ENCODE measurements at places on chromosomes 16 and 17. TPM values are rescaled to one million over a fixed set of nuclear protein-coding genes. Genes with fewer than 3 reads are reported as not detected.

- peak overlapping the region; percentile 99 for H3K4me3 ChIP-seq
- no peaks in the 10 kb centered on the region for H3K27me3 ChIP-seq
- peak overlapping the region; percentile 81 for H3K27ac ChIP-seq
- H3K36me3 ChIP-seq, result no peaks in the 10 kb centered on the region
- peaks cover 2% of the 10 kb centered on the region for H3K4me1 ChIP-seq
These were observed 60.1 kb upstream of the GSE1 start for GRCh38 chr16:85552980-85553435.

DNA sequence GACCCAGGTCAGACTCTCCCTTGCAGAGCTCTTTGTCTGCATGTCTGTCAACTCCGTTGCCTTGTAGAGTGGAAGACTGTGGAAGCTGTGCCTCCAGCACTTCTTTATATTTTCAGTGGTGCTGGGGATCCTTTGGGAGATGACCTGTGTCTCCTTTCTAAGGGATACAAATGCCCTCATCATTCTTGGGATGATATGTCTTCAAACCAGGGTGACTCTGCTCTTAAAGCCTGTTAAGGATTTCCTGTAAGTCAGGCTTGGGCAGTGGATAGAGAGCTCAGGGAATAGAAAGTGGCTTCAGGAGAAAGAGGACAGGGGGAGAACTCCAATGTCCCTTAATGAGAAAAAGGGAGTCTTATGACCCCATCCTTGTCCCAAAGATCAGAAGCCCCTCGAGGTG, 1.5 kb downstream of the HOXB3 start:
- H3K4me3 ChIP-seq, result no peak overlapping the region
- H3K4me1 ChIP-seq, result peaks cover 15% of the 10 kb centered on the region
- H3K36me3 ChIP-seq, result no peaks in the 10 kb centered on the region
- H3K27me3 ChIP-seq, result no peaks in the 10 kb centered on the region
- no peak overlapping the region for H3K27ac ChIP-seq
- peak; percentile 28 for DNase-seq

- H3K27me3 ChIP-seq, result peaks cover 16% of the 10 kb centered on the region
- H3K27ac ChIP-seq, result no peak overlapping the region
- no peak overlapping the region for H3K4me3 ChIP-seq
These were observed 24.4 kb upstream of the CBFA2T3 start for GRCh38 chr16:89001117-89002027.

GRCh38 chr17:4789701-4789950, 862 bp downstream of the GLTPD2 start:
- peaks cover 19% of the 10 kb centered on the region for H3K4me1 ChIP-seq
- no peaks in the 10 kb centered on the region for H3K27me3 ChIP-seq
- peak overlapping the region; percentile 81 for H3K27ac ChIP-seq
- H3K36me3 ChIP-seq, result no peaks in the 10 kb centered on the region

- no peak overlapping the region for H3K4me3 ChIP-seq
- no peaks in the 10 kb centered on the region for H3K27me3 ChIP-seq
- H3K27ac ChIP-seq, result no peak overlapping the region
- no peaks in the 10 kb centered on the region for H3K36me3 ChIP-seq
- H3K4me1 ChIP-seq, result no peaks in the 10 kb centered on the region
- DNase-seq, result no peak
These were observed 29.5 kb downstream of the CDH5 start for GRCh38 chr16:66395806-66396555.

DNA sequence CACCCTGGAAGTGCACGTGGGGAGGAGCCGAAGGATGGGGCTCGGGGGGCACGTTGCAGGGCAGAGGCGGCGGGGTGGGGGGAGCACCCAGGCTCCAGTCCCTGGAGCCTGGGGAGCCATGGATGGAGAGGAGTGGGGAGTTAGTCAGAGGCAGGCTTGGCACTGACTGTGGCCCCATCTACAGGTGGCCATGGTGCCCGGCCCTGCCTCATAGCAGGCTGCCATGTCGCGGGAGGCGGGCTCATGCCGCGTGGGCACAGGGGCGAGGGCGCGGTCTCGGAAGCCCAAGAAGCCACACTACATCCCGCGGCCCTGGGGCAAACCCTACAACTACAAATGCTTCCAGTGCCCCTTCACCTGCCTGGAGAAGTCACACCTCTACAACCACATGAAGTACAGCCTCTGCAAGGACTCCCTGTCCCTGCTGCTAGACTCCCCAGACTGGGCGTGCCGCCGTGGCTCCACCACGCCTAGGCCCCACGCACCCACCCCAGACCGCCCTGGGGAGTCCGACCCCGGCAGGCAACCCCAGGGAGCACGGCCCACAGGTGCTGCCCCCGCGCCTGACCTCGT, 3.0 kb downstream of the PRR35 start:
- no peak overlapping the region for H3K27ac ChIP-seq
- peaks cover 13% of the 10 kb centered on the region for H3K27me3 ChIP-seq
- DNase-seq, result no peak
- no peaks in the 10 kb centered on the region for H3K36me3 ChIP-seq
- no peak overlapping the region for H3K4me3 ChIP-seq

DNA sequence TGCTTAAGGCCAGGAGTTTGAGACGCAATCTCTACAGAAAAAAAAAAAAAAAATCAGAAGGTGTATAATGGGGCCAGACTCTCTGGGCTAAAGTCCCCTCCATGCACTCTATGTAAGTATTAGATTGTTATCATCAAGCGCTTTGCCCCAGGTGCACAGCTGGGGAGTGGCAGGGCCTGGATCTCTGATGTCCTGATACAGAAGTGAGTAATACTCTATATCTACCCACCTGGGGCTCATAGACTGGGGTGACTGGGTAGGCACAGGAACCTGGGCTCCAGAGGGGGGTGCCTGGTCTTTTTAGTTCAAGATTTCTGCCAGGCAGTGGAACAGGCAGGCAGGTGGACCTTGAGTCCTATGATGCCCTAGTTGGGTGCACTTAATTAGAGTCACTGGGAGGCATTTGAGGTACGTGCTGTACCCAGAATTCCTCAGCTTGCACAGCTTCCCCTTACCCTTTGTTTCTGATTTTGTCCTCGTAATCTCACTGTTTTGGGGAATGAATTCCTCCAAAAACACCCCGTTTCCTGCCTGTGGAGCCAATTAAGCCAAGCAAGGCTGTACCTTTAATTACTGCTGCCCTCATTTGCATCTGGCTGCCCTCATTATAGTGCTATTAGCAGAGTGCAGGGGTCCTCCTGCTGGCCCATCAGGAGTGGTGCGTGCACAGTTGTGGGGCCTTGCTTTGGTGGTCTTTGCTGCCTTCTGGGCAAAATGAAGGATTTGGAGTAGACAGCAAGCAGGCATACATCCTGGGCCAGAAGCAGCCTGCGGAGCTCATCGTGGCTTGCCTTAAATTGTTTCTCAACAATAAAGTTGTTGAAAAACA, 239.0 kb downstream of the SNX29 start:
- H3K36me3 ChIP-seq, result no peaks in the 10 kb centered on the region
- H3K4me3 ChIP-seq, result no peak overlapping the region
- no peaks in the 10 kb centered on the region for H3K27me3 ChIP-seq
- no peak for DNase-seq
- H3K4me1 ChIP-seq, result no peaks in the 10 kb centered on the region

GRCh38 chr17:47254403-47254943, 846 bp downstream of the ITGB3 start:
- H3K36me3 ChIP-seq, result no peaks in the 10 kb centered on the region
- peak overlapping the region; percentile 75 for H3K4me3 ChIP-seq
- H3K27me3 ChIP-seq, result no peaks in the 10 kb centered on the region
- H3K4me1 ChIP-seq, result peaks cover 30% of the 10 kb centered on the region
- no peak overlapping the region for H3K27ac ChIP-seq

DNA sequence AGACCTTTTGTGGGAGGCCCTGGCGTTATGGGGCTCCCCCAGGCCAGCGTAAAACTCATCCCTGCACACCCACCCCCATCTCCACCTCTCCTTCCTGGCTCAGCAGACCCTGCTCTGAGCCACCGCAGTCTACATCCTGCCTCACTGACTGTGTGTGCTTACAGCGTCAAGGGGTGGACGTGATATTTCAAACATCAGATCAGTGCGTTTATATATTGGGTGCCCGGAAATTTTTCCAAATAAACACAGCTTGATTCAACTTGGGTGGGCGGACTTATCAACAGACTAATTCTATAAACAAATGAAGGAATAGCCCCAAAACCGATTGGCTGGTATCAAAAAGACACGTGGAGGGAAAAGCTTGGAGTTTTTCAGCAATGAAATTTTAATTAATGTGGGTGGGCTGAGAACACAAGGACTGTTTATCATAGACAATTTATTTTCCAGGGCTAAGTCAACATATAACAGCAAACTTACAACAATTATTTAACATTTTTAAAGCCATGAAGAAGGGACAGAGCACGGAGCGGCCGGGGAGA, at the start of gene FOXL1:
Gene FOXL1 (plus strand): TSS at position 489 of the 539 bp plus-strand sequence. CDS start 175 bp downstream, outside the sequence.
- no peaks in the 10 kb centered on the region for H3K27me3 ChIP-seq
- peak; percentile 78 for DNase-seq
- peak within 1 kb of the TSS; percentile 81 for H3K4me3 ChIP-seq
- peak within 1 kb of the TSS; percentile 86 for H3K27ac ChIP-seq
- H3K36me3 ChIP-seq, result no peaks in the 10 kb centered on the region
- peaks cover 47% of the 10 kb centered on the region for H3K4me1 ChIP-seq

DNA sequence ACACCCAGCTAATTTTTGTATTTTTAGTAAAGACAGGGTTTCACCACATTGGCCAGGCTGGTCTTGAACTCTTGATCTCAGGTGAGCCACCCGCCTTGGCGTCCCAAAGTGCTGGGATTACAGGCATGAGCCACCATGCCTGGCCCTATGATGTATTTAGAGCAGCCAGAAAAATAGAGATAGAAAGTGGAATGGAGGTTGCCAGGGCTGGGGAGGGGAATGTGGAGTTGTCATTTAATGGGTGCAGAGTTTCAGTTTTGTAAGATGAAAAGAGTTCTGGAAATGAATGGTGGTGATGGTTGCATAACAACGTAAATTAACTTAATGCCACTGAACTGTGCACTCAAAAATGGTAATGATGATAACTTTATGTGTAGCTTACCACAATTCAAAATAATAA, 31.6 kb upstream of the NPTX1 start:
- H3K36me3 ChIP-seq, result no peaks in the 10 kb centered on the region
- H3K4me1 ChIP-seq, result peaks cover 32% of the 10 kb centered on the region
- H3K27me3 ChIP-seq, result no peaks in the 10 kb centered on the region
- H3K4me3 ChIP-seq, result no peak overlapping the region

The SYNGR3 gene
- 0.22 TPM for total RNA-seq

The FOXO3B gene
- 11.5 TPM for total RNA-seq

The GRIN2A gene
- total RNA-seq, result not detected

The CENPT gene
- 59.4 TPM for total RNA-seq

The LRRC36 gene
- total RNA-seq, result not detected

The ARHGAP23 gene
- total RNA-seq, result 69.4 TPM

The C16orf92 gene
- not detected for total RNA-seq
